Neural crest cell (in vitro differentiated cells): ENCODE measurements at places on chromosomes 11 and 22. TPM values are rescaled to one million over a fixed set of nuclear protein-coding genes. Genes with fewer than 3 reads are reported as not detected.

GRCh38 chr11:47605921-47606320 lies 11.7 kb upstream of the C1QTNF4 start:
- DNase-seq, result no peak
- H3K4me3 ChIP-seq, result no peak overlapping the region
- H3K27me3 ChIP-seq, result no peaks in the 10 kb centered on the region
- H3K4me1 ChIP-seq, result peaks cover 5% of the 10 kb centered on the region

PIWIL4 gene
- 0.68 and 0.72 TPM in 2 replicates for total RNA-seq

DNA sequence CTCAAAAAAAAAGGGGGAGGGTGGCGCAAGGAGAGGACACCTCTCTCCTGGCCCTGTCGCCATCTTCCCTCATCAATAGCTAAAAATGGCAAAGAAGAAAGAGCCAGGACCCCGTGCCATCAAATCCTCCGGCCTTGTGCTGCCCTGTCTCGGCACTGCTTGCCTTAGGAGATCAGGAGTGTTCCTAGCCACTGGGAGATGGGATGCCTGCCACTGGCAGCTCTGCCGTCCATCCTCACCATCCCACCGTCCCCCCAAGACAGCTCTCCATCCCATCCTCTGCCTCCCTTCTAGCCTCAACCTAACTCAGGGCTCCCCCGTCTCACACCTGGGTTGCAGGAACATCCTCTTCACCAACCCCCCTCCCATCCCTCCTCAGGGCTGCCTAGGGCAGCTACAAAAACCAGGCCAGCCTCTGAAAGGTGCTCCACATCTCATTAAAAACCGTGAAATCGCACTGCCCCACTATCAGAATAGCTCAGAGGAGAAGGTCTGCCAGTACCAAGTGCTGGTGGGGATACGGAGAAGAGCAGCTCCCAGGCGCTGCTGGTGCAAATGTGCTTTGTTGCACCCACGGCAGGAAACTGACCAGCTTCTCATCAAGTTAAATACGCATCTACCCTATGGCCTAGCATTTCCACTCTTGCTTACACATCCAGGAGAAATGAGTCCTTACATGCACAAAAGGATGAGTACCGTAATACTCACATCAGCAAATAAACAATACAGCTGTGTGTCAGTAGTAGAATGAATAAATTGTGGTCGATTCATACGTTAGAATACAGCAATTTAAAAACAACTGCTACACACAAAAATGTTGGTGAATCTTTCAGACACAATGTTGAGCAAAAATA lies 31.7 kb upstream of the GCAT start:
- peaks cover 5% of the 10 kb centered on the region for H3K27me3 ChIP-seq
- peaks cover 8% of the 10 kb centered on the region for H3K36me3 ChIP-seq
- peaks cover 14% of the 10 kb centered on the region for H3K4me1 ChIP-seq
- no peak overlapping the region for H3K27ac ChIP-seq

BBOX1 gene
- total RNA-seq, result not detected in 2 replicates
